ENCODE measurements at places on chromosomes 12 and 14.

DNA sequence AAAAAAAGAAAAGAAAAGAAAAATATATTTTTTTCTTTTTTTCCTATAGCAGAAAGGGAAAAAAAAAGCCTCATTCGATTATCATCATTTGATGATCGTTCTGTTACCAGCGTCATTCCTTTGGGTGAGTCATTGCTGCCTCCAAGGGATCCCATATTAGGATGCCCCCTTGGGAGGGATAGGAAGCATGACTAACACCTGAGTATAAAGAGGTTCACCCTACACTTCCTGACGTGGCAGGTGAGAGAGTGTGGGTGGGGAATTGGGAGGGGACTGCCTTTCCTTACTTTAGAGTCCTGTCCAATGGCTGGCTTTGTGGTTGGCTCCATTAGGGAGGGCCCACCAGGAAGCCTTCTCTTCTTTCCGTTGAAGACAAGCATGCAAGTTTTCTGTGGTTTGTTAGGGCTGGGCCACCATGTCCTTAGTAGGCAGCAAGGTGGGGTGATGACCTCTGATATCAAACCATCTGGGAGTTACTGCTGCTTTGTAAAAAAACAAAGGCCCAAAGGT is 56.1 kb upstream of the FUT8 start:
- peak; percentile 21 for DNase-seq
- no peak overlapping the region for H3K4me3 ChIP-seq
- H3K36me3 ChIP-seq, result no peaks in the 10 kb centered on the region
- H3K27ac ChIP-seq, result no peak overlapping the region
- H3K27me3 ChIP-seq, result no peaks in the 10 kb centered on the region
- peaks cover 11% of the 10 kb centered on the region for H3K4me1 ChIP-seq

DNA sequence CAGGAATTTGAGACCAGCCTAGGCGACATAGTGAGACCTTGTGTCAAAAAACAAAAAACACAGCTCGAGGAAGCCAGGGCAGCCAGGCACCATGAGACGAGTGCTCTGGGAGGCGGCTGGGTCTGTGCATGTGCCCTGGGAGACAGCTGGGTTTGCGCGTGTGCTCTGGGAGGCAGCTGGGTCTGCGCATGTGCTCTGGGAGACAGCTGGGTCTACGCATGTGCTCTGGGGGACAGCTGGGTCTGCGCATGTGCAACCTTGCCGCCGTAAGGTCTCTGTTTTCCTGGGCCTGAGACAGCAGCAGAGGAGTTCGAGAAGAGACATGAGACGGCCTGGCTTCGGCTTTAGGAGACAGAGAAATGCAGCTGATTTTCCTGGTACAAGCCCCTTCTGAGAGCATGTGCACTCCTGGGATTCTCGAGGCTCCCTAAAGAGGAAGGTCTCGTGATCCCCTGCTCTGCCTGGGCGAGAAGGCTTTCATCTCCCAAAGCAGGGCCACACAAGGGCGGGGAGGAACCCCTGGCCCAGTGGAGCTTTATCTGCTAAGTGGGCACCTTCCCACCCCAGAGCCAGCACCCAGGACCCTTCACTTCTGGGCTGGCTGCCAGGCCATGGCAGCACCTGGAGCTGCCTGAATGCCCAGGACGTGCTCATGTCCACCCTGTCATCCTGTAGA is 3.5 kb upstream of the BDKRB1 start:
- H3K4me3 ChIP-seq, result no peak overlapping the region
- H3K27ac ChIP-seq, result no peak overlapping the region
- H3K36me3 ChIP-seq, result no peaks in the 10 kb centered on the region
- H3K27me3 ChIP-seq, result no peaks in the 10 kb centered on the region

- no peak overlapping the region for H3K4me3 ChIP-seq
- H3K27ac ChIP-seq, result no peak overlapping the region
- peaks cover 20% of the 10 kb centered on the region for H3K4me1 ChIP-seq
- peak; percentile 67 for DNase-seq
- H3K27me3 ChIP-seq, result no peaks in the 10 kb centered on the region
These were observed 39.3 kb downstream of the NINJ2 start for GRCh38 chr12:623865-624372.

- H3K27ac ChIP-seq, result no peak overlapping the region
- H3K4me1 ChIP-seq, result peaks cover 8% of the 10 kb centered on the region
- no peaks in the 10 kb centered on the region for H3K36me3 ChIP-seq
- no peaks in the 10 kb centered on the region for H3K27me3 ChIP-seq
These were observed 243.0 kb downstream of the TTC8 start for GRCh38 chr14:89067293-89067972.

DNA sequence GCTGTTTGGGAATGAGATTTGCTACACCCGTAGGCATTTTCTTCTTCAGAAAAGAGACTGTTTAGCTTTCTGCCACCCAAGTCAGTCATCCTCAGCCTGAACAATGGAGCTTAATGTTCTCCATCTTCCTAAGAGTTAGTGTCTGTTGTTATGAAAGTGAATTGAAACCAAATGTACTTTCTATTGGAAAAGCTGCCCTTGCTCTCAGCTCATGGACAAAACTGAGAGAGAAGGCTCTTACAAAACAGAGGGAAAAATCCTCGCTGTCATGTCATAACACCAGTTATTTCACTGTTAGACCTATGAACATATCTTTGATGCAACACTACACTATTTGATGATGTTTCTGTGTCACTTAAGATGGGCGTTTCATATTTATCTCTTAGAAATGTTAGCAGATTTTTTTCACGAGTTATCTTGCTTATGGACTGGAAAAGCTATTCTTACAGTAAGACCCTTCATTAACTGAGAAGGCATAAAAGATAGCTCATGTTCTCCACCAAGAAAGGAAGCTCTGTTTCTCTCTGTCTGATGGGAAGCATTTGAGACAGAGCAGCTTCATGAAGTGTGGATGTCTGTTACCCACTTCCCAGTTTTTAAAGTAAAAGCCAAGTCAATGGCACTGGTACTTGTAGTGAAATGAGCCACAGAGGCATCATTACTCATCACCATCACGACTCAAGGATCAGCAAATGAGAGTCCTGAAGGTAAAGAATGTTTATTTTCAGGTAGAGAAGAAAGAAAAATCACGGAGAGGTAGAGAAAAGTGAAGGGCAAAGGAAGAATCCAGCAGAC is 483.9 kb downstream of the ZFP36L1 start:
- no peaks in the 10 kb centered on the region for H3K36me3 ChIP-seq
- H3K4me3 ChIP-seq, result no peak overlapping the region
- H3K4me1 ChIP-seq, result peaks cover 12% of the 10 kb centered on the region
- H3K27me3 ChIP-seq, result no peaks in the 10 kb centered on the region
- DNase-seq, result no peak
- no peak overlapping the region for H3K27ac ChIP-seq

DNA sequence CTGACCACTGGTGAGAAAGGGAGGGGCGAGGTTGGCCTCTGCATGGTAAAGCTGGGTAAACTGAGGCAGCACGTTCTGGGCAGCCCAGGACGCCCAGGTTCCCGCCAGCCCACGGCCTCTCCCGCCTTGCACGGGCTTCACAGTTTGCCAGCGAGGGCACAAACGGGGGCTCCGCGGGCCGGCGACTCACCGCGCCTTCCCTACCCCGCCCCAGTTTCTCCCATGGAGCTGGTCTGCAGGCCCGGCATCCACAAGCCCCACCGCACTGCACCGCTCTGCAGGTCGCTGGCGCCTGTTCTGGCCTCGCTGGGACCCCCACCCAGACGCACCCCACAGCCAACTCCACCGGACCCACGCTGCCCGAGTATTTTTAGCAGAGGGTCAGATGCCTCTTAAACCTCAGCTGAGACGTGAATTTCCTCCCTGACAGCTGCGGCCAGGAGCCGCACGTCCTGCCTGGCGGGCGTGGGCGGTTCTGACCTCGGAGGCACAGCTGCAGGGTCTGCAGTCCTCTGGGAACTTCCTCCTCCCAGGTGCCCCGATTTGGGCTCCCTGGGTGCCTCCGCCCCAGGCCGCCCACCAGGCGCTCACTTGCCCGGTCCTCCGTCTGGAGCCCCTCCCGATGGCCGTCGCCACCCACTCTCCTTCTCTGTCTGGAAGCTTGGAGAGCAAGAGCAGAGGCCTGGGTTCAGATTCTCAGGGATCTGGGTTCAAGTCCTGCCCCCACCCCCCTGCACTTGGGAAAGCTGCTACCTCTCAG is 29.5 kb upstream of the INF2 start:
- no peak overlapping the region for H3K4me3 ChIP-seq
- no peaks in the 10 kb centered on the region for H3K27me3 ChIP-seq
- H3K36me3 ChIP-seq, result no peaks in the 10 kb centered on the region
- DNase-seq, result no peak
- no peaks in the 10 kb centered on the region for H3K4me1 ChIP-seq
- no peak overlapping the region for H3K27ac ChIP-seq

DNA sequence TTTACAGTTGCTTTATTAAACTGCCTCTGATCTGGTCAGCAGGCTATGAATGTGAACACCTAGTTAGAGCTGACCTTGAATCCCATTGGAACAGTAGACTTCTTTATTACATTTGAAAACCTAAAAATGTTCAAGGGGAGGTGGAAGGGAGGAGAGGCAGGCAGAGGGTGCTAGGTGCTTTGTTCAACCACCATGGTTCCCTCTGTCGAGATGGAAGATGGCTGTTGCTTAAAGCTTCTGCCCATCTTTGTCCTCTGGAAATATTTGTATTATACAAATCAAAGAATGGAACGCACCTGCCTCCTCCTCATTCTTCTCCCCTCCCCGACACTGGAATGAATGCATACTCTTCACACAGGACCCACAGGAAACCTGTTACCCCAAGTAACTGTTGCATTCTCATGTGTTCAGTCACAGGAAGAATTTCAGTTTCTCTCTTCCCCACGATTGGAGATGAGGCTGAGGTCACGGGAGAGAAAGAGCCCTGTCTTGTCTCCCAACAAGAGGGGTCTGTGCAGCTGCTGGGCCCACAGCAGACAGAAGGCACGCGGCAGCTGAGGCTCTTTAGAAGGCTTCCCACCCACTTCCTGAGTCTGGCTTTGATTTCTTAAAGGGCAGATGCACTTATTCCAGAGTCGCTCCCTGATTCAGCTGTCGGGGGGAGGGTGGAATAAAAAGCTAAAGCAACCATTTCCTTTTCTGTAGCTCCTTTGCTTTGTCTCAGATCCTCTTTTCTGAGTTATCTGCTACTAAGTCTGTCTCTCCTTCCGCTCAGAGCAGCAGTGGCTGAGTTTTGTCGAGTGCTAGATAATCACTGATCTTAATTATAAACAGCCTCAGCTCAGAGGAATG is 217.9 kb upstream of the BTG1 start:
- no peak overlapping the region for H3K4me3 ChIP-seq
- H3K4me1 ChIP-seq, result peaks cover 10% of the 10 kb centered on the region

DNA sequence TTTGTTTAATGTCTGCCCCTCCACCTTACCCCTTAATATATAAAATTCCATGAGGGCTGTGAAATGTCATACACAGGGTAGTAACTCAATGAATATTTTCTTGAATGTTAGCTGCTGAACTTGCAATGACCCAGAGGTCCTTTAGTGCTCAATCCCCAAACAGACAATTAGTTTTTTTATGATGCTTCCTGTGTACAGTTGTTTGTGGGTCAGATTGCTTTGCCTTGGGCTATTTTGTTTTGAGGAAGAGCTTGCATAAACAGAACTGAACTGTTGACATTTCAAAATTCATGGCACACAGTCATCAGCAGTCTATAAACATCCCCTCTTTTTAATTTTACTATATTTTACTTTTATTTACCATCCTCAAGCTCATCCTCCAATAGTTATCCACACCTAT is 820.5 kb upstream of the SEL1L start:
- DNase-seq, result no peak
- no peaks in the 10 kb centered on the region for H3K27me3 ChIP-seq
- no peaks in the 10 kb centered on the region for H3K36me3 ChIP-seq
- H3K4me1 ChIP-seq, result no peaks in the 10 kb centered on the region

GRCh38 chr12:94374124-94374523 is 85.5 kb downstream of the CEP83 start:
- no peaks in the 10 kb centered on the region for H3K4me1 ChIP-seq
- no peak overlapping the region for H3K27ac ChIP-seq
- H3K27me3 ChIP-seq, result no peaks in the 10 kb centered on the region
- no peak overlapping the region for H3K4me3 ChIP-seq

- no peaks in the 10 kb centered on the region for H3K4me1 ChIP-seq
- H3K36me3 ChIP-seq, result no peaks in the 10 kb centered on the region
- no peak for DNase-seq
- no peak overlapping the region for H3K27ac ChIP-seq
- H3K4me3 ChIP-seq, result no peak overlapping the region
These were observed 120.4 kb downstream of the HMGA2 start for GRCh38 chr12:65944637-65945036.

- H3K36me3 ChIP-seq, result no peaks in the 10 kb centered on the region
- H3K4me1 ChIP-seq, result no peaks in the 10 kb centered on the region
- no peak overlapping the region for H3K4me3 ChIP-seq
- H3K27ac ChIP-seq, result no peak overlapping the region
- DNase-seq, result no peak
- no peaks in the 10 kb centered on the region for H3K27me3 ChIP-seq
These were observed 42.6 kb downstream of the TRAFD1 start for GRCh38 chr12:112167718-112168525.

DNA sequence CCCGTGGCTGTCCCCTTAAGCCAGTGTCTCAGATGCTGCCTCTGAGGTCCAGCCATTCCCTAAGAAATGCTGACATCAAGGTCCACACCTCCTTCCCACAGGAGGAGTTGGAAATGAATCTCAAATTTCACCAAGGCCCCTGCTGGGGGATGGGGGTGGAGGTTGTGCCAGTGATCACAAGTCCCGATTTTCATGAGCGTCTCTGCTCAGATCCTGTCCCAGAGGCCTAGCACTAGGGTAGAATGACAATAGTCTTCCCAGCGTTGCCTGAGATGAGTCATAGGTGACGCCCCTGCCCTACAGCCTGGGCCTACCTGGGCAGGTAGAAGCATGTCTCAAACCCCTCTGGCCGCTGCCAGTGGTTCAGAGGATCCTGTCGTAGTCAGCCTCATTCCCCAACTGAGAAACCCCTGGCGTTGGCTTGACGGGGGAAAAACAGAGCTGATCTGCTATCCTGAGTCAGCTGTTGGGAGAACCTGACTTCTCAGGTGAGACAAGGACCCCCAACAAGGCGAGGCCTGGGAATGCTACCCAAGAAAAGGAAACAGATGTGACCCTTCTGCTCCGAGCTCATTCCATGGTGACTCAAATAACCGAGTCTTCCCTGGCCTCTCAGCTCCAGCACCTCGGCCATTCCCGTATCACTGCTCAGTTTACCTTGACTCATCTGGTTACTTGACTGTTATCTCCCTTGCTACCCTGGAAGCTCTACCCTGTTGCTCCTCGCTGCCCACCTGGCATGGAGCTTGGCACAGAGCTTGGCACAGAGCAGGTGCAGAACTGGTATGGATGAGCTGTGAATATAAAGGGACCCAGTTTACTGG is 21.8 kb upstream of the SPPL3 start:
- peaks cover 8% of the 10 kb centered on the region for H3K4me1 ChIP-seq
- peak overlapping the region; percentile 75 for H3K27ac ChIP-seq
- no peaks in the 10 kb centered on the region for H3K36me3 ChIP-seq
- DNase-seq, result peak; percentile 59
- H3K27me3 ChIP-seq, result no peaks in the 10 kb centered on the region

DNA sequence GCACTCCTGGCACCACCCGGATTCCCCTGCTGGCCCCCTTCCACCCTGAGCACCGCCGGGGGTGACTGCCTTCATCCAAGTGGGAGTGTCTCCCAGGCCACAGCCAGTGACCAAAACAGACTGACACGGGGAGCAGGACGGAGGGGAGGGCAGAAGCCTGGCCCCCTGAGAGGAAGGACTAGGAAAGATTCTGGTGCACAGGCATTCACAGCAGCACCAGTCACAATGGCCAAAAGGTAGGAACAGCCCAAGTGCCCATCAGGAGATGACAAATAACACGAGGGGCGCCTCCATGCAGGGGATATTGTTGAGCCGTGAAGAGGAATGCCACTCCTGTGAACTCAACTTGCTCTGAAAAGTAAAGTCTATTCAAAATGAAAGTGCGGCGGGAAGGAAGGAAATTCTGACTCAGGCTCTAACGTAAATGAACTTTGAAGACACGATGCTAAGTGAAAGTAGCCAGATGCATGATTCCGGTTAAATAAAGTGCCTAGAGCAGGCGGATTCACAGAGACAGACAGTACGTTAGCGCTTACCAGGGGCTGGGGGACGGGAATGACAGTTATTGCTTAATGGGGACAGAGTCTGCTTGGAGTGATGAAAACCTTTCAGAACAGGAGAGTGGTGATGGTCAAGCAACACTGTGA is 146.1 kb upstream of the NCOR2 start:
- H3K27me3 ChIP-seq, result no peaks in the 10 kb centered on the region
- no peak overlapping the region for H3K4me3 ChIP-seq
- no peak overlapping the region for H3K27ac ChIP-seq

Data from GM23338 (cell line).